Erythroblast (primary cell): ENCODE measurements at places on chromosomes 3 and 15.

GRCh38 chr15:69679623-69680228 is 227.1 kb downstream of the RPLP1 start:
- no peak for DNase-seq

- DNase-seq = peak; percentile 58
Measured at GRCh38 chr15:41904541-41905005, 10.7 kb upstream of the SPTBN5 start.

GRCh38 chr3:63370094-63370493 is 92.0 kb downstream of the SYNPR start:
- no peak for DNase-seq

- peak; percentile 93 for DNase-seq
Measured at GRCh38 chr15:31298707-31299172, 27.9 kb upstream of the KLF13 start.

DNA sequence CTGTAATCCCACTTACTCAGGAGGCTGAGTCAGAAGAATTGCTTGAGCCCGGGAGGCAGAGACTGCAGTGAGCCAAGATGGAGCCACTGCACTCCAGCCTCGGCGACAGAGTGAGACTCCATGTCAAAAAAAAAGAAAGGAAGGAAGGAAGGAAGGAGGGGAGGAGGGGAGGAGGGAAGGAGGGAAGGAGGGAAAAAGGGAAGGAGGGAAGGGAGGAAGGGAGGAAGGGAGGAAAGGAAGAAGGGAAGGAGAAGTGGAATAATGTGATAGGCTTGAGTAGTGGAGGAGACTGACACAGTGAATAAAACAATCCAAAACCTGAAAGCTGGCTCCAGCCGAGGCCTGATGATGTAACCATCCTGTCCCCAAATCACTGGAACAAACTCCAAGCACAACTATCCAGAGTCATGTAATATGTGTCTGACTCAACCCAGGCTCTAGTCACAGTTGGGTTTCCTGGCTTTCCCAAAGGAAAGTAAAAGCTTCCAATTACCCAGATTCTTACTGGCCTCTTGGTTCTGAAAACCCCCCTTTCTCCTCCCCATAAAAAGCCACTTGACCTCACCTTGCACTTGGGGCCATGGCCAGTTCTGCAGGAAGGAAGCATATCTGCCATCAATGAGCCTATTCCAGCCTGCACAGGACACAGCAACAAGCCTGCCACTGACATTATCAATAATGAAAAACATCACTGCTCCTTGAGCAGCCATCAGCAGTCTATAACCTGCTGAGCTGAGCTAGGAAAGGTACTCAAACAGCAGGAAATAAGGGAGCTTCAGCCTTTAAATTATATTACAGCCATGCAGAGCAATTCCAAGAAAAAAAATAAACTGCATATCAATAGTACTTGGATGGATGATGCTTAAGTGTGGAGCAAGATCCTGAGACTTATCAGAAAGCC is 48.3 kb downstream of the MB21D2 start:
- no peak for DNase-seq

DNA sequence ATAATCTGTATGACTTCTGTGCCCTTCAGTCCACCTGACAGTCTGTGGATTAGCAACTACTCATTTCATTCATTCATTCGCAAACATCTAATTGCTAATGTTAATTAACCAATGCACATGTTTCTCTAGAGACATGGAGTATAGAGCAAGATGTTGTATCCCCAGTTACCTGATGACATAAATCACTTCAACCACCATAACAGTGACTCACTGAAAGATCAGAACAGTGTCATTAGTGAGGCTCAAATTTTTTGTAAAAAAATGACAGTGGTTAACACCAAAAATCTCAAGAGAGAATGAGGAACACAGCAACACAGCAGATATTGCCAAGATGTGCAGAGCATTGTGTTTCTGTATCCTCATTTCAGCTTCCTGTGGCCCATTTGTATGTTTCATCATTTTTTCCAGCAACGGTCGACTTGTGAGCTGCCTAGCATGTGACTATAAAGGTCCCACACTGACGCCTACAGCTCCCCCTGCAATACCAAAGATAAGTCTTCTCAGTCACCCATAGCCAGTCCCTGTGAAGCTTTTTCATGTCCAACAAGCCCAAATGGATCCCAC is 3.7 kb upstream of the PLD1 start:
- DNase-seq = peak; percentile 90

GRCh38 chr3:10213156-10213792 is 35.0 kb upstream of the TATDN2 start:
- DNase-seq = no peak

- no peak for DNase-seq
Measured at GRCh38 chr3:69914395-69914794, 85.1 kb upstream of the SAMMSON start.

GRCh38 chr15:70087708-70088352 is 9.9 kb downstream of the TLE3 start:
- peak; percentile 29 for DNase-seq

DNA sequence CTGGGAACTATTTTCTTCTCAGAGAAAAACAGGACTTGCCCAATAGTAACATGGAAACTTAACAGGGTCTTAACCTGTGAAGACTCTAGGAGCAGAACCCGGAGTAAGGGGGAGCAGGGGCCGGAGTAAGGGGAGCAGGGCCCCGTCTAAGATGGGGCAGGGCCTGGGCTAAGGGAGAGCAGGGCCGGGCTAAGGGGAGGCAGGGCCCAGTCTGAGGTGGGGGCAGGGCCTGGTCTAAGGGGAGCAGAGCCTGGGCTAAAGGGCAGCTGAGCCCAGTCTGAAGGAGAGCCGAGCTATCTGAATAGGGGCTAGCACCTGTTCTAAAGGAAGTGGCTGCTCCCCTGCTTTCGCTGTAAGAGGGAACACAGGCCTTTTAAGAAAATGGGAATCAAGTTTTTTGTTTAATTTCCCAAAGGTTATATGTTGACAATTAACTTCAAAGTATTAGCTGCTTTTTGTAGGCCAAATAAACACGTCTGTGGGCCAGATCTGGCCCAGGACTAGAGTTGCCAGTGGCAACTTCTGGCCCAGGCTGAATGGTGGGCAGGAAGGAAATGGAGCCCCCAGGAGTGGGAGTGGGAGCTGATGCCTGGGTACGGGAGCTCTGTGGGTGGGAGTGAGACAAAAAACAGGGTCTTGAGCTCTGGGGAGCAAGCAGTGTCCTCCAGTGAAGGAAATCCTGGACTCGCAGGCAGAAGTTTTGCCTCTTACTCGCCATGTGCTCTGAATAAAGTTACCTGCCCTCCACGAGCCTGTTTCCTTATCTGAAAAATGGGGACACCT is 32.5 kb downstream of the CSPG4 start:
- no peak for DNase-seq

DNA sequence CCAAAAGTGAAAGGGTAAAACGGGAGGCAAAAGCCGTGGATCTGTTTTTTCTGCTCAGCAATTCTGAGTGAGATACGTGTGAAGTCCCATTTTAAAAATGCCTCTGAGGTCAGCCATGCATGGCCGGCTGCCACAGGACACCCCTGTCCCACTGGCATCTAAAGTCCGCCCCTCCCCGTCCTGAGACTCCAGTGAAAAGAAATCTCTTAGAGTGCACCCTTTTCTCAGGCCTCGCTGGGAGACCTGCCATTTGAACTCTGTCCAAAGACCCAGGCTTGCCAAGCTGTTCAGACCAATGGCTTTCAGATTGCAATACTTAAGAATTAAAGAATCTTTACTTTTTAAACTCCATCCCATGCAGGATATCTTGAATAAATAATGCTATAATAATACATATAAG is 61.0 kb upstream of the SLC24A5 start:
- DNase-seq = no peak

GRCh38 chr15:98547275-98547674 is 101.1 kb upstream of the IGF1R start:
- no peak for DNase-seq

DNA sequence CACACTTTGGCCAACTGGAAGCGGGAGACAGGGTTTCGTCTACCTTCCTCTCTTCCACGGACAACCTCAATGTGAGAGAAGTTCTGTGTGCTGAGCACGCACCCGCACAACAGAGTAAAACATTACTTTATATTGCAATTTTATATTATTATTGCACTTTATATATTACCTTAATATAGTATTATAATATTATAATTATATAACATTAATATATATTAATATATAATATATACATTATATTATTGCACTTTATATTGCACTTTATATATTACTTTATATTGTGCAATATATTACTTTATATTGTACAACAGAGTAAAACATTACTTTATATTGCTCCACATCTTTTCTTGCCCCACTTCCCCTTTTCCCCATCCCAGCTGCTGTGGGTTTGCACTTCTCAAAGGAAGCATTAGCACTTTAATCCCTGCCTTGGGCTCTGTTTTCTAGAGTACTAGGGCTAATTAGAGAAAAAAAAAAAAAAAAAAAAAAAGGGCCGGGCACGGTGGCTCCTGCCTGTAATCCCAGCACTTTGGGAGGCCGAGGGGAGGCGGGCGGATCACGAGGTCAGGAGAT is 76.4 kb upstream of the SLC4A7 start:
- no peak for DNase-seq

- peak; percentile 86 for DNase-seq
Measured at GRCh38 chr15:65824031-65824743, 32.1 kb upstream of the DENND4A start.

- peak; percentile 34 for DNase-seq
Measured at GRCh38 chr3:13574083-13574797, 25.3 kb downstream of the FBLN2 start.

DNA sequence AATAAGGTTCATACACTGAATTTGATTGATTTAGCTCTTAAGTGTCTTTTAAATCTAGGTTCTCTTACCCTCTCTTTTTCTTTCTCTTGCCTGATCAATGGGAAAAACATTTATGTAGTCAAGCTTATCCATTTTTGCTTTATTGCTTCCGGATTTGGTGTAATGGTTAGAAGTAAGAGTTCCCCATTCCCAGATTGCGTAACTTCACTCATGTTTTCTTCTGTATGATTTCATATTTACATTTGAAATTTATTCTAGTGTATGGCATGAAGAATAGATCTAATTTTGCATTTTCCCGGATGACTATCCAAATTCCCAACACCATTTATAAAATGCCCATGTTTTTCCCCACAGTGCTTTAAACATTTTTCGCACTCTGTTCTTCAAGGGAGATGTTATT is 27.9 kb upstream of the SV2B start:
- no peak for DNase-seq

DNA sequence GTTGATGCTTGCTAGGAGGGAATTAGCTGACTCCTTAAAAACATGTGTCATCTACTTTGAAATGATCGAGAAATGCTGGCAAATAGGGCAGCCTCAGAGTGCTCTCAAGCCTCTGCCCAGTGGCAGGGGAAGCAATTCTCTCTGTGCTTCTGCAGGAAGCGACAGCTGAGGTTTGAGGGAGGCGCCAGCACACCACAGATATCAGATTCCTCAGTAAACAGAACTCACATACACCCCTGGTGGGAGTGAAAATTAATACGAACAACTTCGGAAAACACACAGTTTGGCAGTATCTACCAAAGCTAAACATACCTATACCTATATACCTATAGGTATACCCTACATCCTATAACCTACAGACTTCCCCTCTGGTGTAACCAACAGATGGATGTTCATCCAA is 61.3 kb downstream of the NSMCE3 start:
- no peak for DNase-seq

- no peak for DNase-seq
Measured at GRCh38 chr3:25365636-25366035, 62.4 kb upstream of the RARB start.

GRCh38 chr3:55204417-55204816 is 276.6 kb upstream of the LRTM1 start:
- no peak for DNase-seq
